ENCODE measurements at places on chromosomes 6 and 20. TPM values are rescaled to one million over a fixed set of nuclear protein-coding genes. Genes with fewer than 3 reads are reported as not detected.

DNA sequence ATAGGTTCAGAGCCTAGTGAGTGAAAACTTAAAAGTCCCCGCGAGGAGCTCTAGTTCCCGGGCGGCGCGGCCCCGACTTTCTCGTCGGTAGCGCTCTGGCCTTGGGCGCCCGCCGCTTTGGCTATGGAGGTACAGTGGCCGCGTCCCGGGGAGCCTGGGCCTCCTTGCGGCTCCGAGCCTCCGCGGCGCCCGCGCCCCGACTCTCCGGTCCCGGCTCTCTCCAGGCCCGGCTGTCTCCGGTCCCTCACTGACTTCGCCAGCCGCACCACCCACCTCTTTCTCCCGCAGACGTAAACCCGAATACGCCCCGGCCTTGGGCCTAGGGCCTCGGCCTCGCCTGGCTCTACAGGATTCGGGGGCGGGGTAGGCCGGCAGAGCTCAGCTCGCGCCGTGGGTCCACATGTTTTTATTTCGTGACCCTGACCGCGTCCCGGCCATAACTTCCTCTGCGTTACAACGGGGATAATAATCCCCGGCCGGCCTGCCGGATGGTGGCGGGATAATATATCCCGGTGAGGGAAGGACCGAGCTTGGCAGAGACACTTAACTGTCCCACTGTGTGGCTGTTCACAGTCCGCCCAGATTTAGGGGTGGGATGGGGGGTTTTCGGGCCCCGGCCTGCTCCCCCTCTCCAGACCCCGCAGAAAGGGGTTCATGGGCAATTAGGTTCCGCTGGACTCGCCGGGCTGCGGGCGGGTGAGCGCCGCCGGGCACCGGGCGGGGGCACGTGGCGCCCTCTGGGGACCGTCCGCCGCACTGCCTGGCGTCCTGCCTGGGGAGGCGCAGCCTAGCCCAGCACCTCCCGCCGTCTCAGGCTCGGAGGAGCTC lies 10.0 kb upstream of the TBX18 start:
- no peak for DNase-seq

The CLIC5 gene
- 8.8 TPM for polyA plus RNA-seq

DNA sequence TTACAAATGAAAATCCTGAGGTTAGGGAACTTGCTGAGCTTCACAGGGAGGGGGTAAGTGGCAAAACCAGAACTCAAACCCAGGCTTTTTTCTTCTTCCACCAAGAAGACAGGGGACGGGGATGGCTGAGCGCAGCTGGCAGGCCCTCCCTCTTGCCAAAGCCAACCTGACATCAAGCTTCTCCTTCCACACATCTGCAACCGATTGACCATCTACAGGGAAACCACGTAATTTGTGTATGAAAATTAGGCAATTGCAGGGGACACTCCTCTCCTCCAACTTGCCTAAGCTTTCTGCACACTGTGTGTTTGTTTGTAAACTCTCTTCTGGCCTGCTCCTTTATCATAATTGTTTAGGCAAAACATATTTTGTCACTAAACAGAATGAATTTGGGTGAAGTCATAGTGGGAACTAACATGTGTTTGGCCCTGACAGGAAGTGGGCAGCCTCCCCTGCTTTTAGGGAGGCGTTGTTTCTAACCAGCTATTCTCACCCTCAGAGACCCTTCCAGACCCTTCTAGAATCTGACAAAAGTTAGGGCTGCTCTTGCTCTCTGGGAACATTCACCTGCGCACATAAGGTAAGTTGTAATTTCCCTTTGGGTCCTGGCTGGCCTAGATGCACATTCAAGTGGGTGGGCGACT lies 18.9 kb downstream of the ZNF831 start:
- DNase-seq: no peak

The SUMO4 gene
- polyA plus RNA-seq: 1.4 TPM

GRCh38 chr20:48673507-48673906 lies 154.3 kb downstream of the PREX1 start:
- no peak for DNase-seq
